ENCODE measurements at places on chromosomes 3 and 15.

- DNase-seq, result no peak
Measured at GRCh38 chr3:9109568-9109914, 139.9 kb downstream of the SRGAP3 start.

- DNase-seq, result no peak
Measured at GRCh38 chr3:182618981-182619591, 174.2 kb upstream of the ATP11B start.

DNA sequence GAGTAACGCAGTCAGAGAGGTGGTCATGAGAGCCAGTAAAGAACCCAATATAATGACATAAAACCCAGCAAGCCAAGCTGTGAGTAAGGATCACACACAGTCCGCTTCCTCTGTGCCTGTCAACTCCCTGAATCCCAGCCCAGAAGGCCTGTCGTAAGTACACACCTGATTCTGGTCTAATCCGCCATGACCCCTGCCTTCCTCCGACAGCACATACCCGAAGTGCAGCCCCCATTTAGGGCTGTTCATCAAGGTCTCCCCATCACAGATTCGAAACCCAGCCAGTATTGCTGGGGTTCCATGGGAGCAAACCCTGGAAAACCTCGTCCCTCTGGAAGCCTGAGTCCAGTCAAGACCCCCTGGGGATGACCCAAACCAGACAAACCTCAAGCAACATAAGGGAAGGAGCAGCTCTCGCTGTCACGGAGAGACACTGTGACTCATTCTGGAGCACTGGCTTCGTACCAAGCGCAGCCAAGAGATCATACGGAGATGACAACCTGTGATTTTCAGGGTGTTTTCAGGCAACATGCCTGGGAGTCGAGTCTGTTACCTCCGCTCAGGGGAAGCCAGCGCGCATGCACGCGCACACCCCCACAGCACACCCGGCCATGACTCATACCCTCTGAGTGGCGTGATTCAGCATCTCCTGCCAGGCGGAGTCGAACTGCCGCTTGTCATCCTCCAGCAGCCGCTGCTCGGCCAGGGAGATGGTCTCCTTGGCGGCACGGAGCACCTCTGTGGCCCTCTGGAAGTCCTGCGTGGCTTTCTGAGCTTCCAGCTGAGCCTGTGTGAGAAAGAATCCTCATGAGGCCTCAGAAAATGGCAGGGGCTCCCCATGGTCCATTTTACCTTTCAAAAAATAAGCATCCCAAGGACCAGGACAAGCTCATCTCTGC lies 63.0 kb downstream of the SH3BP5 start:
- DNase-seq, result peak; percentile 42

DNA sequence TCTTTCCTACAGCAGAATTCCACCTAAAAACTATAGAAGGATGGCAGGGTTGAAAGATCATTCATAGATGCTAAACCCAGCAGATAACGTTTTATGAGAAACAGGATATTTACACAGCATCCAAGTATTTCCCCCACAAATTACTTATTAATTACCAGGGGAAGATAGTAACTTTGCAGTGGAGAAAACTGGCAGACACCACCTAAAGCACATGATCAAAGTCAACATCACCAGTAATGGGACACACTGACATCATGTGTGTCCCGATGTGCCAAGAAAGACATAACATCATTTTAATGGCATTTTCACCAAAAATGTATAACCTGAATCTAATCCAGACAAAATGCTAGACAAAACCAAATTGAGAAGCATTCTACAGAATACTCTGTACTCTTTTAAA lies 220.4 kb upstream of the THBS1 start:
- no peak for DNase-seq

DNA sequence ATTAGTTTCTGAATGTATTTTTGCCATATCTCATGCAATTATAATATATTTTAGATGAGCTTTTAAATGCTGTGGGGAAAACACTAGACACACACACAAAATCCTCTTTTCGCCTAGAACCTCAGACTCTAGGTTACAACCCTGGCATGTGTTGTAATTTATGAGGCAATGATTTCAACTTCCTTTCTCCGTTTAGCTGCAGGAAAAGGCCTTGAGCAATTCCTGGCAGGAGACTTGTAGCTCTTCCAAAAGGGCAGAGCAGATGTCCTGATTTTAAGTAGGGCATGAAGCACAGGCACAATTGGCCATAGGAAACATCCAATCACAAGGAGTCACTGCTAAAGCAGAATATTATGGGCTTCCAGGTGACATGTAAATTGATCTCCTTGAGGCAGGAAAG lies 82.0 kb downstream of the GPR156 start:
- DNase-seq, result no peak
